Retinal pigment epithelial cell (primary cell): ENCODE measurements at places on chromosomes 11 and 22.

- no peak for DNase-seq
Measured at GRCh38 chr22:32994041-32994830, 63.9 kb downstream of the SYN3 start.

GRCh38 chr11:116042146-116042545 lies 537.9 kb upstream of the CADM1 start:
- DNase-seq = no peak

GRCh38 chr11:71505781-71506180 lies 21.3 kb upstream of the KRTAP5-7 start:
- no peak for DNase-seq

DNA sequence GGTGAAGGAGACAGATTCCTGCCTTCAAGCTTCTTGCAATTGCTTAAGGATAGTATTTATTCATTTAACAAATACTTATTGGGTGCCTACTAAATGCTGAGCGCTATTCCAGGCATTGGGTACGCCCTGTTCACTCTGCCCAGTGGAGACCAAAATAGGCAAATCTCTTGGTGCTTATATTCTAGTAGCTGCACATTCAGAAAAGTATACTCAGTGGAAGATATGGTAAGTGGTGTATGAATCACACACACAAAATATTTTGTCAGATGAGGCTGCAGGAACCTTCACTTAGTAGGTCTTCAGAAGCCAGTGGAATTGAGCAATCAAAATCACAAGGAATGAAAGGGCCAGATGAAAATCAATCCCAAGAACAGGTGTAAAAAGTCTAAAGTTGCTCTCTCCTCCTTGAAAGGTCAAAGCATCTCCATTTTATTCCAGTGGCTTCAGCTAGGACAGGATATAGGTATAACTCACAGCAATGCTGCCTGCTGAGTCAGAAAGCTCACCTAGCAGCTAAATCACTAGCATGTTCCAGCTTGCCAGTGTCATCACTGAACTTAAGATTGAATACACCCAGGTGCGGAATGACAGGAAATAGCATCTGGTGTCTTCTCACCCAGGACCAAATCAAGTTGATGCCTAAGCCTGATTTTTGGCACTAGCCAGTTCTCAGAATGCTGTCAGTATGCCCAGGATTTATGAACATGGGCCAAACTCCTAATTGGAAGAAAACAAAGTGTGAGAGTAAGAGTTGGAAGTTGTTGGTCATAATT lies 83.9 kb downstream of the AMOTL1 start:
- DNase-seq = no peak

- DNase-seq = no peak
Measured at GRCh38 chr22:29334696-29335344, 19.3 kb upstream of the RASL10A start.

DNA sequence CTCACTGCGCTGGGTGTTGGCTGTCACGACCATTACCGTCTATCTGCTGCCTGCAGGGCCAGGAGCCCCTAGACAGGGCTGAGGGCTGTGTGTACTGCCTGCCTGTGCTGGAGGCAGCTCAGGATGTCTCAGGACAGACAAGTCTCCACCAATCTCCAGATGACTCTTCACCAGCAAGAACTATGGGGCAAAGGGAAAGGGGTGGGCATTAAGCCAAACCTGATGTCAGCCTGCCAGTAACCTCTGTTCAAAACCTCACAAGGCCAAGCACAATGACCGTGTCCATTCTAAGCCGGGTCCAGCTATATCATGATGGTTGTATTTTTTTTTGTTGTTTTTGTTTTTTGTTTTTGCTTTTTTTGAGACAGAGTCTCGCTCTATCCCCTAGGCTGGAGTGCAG lies 31.6 kb downstream of the MAFF start:
- DNase-seq = no peak

GRCh38 chr11:63375434-63375833 lies 5.8 kb downstream of the SLC22A9 start:
- DNase-seq = no peak

- no peak for DNase-seq
Measured at GRCh38 chr22:29202212-29203192, 3.2 kb upstream of the EMID1 start.

DNA sequence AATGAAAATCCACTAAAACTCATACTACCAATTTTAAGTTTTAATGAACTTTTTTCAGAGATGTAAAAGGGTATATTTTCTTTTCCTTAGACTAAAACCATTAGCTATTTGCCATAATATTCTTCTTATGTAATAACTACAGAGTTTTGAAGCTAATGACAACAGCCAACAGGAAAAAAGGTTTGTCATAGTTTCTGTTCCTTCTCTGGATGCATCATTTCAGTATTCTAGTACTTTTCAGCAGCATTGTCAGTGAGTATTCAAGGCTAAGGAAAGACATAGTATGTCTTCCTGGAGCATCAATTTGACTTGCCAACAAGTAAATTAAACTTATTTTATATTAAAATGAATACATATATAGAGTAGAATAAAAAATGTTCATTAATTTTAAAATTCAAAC lies 166.0 kb downstream of the METTL15 start:
- no peak for DNase-seq

DNA sequence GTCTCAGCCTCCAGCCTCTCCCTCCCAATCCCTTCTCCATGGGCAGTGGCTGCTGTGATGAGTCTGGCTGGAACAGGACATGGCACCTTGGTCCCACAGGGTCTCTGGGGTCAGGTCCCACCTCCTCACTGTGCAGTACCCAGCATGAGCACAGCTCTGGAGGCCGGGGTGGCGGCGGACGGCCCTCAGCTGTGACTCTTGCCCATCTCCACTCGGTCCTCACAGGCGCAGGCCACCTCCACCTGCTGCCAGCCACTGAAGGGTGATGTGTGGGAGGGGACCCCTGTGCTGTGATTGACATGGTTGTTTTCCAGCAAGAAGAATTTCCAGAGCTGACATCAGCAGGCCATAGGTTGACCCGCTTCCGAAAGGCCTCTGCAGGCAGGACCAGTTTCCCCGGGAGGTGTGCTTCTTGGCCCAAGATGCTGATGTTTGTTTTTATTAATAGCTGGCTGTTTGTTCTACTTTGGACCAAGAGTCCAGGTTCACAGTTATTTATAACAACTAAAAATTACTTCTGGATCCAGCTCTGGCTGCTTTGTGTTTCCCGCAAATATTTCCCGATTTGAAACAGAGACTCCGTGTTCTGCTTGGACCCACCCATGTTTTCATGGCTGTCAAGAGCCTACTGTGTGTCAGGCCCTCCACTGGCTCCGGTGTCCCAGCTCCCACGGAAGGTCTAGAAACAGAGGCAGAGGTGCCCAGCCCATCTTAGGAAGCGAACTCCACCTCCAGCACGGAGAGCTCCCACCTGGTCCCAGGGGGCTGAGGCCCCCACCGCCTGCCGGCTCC lies 45.7 kb downstream of the SCUBE1 start:
- DNase-seq = no peak

GRCh38 chr11:61447601-61448551 lies 18.0 kb downstream of the SDHAF2 start:
- no peak for DNase-seq

DNA sequence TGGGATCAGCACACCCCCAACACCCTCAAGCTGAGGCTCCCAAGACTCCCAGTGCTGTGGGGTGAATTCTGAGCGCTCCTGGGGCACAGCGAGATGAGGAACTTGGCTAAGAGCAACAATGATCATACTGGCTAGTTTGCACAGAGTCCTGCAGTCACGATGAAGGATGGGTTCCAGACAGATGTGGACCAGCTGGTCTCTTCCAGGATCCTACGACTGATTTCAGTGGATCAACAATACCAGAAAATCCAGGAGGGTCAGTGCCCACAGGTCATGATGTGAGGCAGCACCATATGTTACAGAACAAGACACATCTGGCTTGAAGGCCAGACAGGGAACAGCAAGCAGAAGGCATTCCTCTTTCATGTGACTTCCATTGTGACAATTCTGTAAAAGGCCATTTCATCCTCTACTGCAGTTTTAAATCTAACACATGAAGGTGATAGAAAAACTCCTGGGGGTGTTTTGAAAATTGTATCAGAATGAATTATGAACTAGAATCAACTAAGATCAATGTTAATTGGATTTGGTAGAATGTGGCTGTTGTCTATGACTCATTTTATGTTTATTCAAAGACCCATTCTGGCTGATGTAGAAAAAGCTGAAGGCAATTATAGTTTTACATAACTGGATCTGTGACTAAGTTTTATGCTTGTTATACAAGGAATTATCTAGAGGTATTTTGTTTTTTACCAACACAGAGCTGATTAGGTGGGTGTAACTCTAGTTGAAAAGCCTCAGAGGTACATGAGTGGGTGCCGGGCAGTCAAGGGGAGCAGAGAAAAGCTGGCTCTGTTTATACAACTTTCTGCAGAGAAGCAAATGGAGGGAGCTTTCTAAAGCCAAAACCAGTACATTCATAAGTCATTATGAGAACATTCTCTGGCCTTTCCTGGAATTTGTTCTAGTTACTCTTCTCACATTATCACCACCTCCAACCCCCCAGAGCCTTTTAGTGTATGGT lies 29.1 kb downstream of the OR52K1 start:
- DNase-seq = no peak

GRCh38 chr11:117369534-117369933 lies 41.9 kb downstream of the CEP164 start:
- no peak for DNase-seq

DNA sequence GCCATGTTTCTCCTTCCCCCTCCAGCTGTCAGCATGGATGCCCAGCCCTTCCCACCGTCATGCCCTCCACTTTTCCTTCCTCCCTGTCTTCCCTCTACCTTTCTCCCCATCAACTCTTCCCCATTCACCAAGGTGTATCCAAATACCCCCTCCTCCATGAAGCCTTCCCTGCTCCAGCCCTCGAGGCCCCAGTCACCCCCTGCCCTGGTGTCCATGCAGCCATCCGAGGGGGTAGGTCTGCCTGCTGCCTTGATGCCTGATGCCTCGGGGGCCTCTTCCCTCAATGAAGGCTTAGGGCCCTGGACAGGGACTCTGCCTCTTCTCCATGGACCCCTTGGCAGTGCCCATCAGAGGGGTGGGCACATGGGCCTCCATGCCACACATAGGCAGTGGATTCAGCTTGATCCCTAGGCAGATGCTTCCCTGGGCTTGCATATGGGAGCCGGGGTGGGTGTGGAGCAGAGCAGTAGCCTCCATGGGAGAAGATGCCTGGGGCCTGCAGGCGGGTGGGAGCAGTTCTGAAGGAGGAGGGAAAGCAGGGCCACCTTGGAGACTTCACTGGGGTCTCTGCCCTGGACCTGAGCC lies 795.8 kb downstream of the BRD1 start:
- no peak for DNase-seq

- DNase-seq = no peak
Measured at GRCh38 chr11:78424334-78425270, 7.0 kb upstream of the GAB2 start.

GRCh38 chr11:1090600-1091331 lies 16.1 kb downstream of the MUC2 start:
- DNase-seq = no peak

GRCh38 chr11:94910270-94910669 lies 63.1 kb downstream of the CWC15 start:
- DNase-seq = no peak

DNA sequence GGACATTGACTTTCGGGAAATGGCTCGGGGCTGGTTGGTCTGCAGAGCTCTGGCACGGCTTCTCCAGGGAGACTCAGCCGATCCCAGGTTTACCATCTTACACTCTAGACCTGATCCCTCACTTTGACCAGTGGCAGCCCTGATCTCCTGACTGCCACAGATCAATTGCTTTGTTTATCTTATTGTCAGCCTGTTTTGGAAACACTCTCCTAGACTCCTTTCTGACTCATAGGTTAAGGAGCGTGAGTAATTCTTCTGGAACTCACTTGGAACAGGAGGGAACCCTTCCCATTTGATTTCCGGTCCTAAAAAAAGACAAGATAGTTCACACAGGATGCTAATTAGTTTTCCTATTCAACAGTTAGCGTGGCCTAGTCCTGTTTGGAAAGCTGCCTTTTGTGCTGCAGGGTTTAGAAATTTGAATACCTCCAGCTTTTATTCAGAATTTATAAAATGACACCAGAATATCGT lies 16.0 kb upstream of the BMAL1 start:
- DNase-seq = peak; percentile 43

DNA sequence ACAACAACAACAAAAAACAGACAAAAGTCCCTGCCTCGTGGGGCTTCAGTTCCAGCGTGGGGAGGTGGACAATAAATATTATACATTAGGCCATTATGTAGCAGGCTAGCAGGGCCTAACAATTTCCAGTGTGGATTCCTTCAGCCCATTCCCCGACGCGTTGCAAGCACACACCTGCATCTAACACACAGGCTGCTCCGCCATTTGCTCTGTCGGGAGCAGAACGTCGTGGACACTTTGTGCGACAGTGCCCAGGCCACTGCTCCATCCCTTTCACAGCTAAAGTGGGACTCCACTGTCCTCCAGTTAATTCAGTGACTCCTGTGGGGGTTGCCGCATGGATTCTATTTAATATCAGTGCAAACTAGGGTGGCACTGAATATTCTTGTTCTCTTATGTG lies 10.9 kb upstream of the FGF3 start:
- DNase-seq = no peak

DNA sequence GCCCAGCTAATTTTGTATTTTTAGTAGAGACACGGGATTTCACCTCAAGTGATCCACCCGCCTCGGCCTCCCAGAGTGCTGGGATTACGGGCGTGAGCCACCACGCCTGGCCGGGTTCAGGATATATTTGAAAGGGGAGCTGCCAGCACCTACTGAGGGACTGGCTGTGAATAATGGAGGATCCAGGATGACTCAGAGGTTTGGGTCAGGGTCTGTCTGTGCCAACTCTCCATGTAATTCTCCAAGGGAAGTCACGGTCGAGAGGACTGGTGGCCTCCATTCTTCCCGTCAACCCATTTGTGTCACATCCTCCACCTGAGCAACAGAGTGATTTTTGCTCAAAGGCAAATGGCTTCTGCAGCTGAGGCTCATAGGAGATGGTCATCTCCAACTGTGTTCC lies 3.6 kb upstream of the ARRB1 start:
- no peak for DNase-seq

GRCh38 chr11:39255648-39256047 lies 2203.8 kb downstream of the LRRC4C start:
- DNase-seq = no peak

- DNase-seq = no peak
Measured at GRCh38 chr11:126257764-126258163, 10.9 kb downstream of the SRPRA start.

GRCh38 chr11:93131709-93132108 lies 66.1 kb downstream of the SLC36A4 start:
- no peak for DNase-seq

GRCh38 chr22:41074941-41075710 lies 17.3 kb upstream of the EP300 start:
- DNase-seq = no peak

DNA sequence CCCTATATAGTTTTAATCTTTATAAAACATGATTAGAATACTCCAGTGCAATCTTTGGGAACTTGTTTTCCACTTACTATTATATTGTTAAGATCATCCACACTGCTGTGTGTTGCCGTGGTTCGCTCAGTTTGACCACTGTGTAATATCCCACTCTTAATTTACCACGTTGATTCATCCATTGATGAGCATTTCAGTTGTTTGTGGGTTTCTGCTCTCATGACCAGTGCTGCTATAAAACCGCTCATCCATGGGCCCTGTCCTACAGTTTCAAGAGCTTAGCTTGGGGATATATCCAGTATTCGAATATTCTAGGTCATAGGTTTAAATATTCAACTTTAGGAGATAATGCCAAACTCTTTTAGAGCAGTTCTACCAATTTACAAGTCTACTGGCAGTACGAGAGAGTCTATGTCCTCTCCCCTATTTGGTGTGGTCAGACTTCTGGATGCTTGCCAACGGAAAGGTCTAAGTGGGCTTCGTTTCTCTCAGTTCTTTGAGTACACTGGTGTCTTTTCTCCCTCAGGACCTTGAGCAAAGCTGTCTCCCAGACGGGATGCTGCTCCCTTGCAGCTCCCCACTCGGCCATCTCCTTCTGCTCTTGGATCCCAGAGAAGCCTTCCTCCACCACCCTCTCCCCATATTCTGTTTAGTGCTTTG lies 94.9 kb upstream of the ALX4 start:
- DNase-seq = no peak
